ENCODE measurements at places on chromosomes 7 and 10. TPM values are rescaled to one million over a fixed set of nuclear protein-coding genes. Genes with fewer than 3 reads are reported as not detected.

Gene MEPCE
- 66.8 TPM for total RNA-seq

DNA sequence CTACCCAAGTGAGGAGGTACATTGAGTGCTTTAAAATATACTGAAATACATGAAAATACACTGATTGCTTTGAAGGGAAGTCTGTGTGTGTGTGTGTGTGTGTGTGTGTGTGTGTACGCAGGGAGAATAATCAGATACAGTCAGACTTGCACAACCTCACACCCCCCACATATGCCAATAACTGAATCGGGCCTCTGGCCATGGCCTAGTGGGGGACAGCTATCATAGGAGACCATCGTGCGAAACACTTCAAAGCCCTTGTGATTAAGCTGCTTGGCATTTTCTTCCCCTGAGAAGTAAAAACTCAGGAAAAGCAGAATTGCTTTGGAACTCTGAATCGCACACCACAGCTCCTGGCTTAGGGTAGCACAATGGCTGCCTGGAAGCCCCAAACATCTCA lies 135.1 kb downstream of the C10orf105 start:
- H3K36me3 ChIP-seq: no peaks in the 10 kb centered on the region
- peaks cover 2% of the 10 kb centered on the region for H3K27me3 ChIP-seq
- no peak for DNase-seq
- no peak overlapping the region for H3K27ac ChIP-seq
- no peaks in the 10 kb centered on the region for H3K4me1 ChIP-seq

Gene CLIP2
- 5.2 TPM for total RNA-seq

DNA sequence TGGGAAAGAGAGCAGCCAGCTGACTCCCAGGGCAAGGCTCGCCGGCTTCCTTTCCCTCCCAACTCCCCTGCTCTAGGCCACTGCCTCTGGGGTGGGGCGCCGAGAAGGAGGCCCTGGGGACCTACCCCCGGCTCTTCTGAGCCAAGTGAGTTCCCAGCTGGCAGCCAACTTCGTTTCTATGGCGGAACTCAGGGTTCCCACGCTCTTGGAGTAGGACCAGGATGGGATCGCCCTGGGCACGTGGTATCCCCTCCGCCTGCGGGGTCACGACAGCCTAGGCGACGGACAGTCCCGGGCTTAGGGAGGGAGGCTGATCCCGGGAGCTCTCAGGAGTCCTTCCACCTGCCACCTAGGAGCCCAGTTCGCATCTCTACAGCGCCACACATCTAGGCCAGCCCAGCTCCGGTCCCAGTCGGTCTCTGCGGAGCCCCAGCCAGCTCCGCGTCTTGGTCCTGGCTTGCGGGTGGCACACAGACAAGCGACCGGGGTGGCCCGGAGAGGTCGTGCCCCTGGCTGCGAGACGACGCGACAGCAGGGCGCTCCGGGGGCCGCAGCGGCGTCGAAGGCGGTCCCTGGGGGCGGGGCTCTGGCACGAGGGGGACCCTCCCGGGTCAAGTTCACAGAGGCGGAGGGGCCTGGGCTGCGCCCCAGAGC lies 20.5 kb upstream of the GATA3 start:
- H3K27ac ChIP-seq: no peak overlapping the region
- peaks cover 27% of the 10 kb centered on the region for H3K4me1 ChIP-seq
- H3K36me3 ChIP-seq: peaks cover 13% of the 10 kb centered on the region
- H3K27me3 ChIP-seq: peaks cover 64% of the 10 kb centered on the region

Gene BPGM
- total RNA-seq: 25.1 TPM

GRCh38 chr10:70137135-70137534 lies 4.5 kb upstream of the AIFM2 start:
- H3K36me3 ChIP-seq: no peaks in the 10 kb centered on the region
- peaks cover 17% of the 10 kb centered on the region for H3K4me1 ChIP-seq
- H3K4me3 ChIP-seq: no peak overlapping the region

DNA sequence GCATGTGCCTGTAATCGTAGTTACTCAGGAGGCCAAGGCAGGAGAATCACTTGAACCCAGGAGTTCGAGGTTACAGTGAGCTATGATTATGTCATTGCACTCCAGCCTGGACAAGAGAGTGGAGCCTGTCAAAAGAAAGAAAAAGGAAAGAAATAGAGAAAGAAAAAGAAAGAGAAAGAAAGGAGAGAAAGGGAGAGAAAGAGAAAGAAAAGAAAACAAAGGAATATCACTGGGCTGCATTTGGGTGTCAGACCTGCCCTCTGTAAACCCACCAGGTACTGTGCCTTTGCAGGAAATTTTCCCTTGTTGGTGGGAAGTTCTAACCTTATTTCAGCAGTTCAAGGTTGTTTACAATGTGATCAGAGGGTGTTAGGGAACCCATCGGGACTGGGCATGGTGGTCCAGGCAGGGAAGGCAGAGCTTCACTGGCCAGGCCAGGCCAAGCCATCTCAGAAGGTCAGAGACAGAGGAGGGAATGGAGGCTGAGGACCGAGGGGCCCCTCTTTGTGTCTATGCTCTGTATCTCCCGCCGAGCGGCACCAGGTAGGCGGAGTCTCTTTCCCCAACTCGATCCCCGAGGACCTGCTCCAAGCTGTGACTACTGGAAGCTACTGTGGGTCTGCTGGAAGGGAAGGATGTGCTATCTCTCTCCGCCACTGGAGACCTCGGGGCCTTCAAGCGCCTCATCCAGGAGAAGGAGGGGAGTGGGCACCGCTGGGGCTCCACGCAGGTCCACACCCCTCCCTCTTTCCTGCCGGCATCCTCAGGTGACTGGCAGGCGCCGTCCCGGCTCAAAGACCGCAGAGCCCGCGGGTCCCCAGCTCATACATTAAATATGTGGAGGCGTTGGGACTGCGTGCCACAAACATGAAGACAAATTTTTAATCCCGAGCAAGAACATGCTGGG lies 15.2 kb upstream of the KAZALD1 start:
- H3K4me3 ChIP-seq: no peak overlapping the region
- H3K4me1 ChIP-seq: peaks cover 32% of the 10 kb centered on the region
- no peaks in the 10 kb centered on the region for H3K36me3 ChIP-seq
- no peak overlapping the region for H3K27ac ChIP-seq
- H3K27me3 ChIP-seq: peaks cover 58% of the 10 kb centered on the region
- DNase-seq: no peak

Gene PIP
- not detected for total RNA-seq

Gene LIPF
- not detected for total RNA-seq

DNA sequence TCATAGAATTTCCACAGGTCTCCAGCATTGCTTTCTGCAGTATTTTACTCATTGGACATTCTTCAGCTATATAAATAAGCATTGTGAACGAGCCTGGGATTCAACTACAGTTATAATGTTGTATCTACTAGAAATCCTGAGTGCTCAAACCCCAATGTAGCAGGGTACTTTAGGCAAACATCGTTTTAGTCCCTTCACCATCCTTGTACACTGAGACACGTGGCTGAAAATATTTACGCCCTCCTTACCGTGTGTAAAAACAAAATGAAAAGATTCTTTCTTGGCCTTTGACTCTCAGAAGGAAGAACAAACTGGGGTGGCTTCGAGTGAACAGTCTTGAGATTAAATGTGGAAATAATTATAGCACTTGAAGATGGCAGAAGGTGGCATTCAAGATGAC lies 25.2 kb downstream of the CDK6 start:
- peaks cover 8% of the 10 kb centered on the region for H3K36me3 ChIP-seq
- H3K27me3 ChIP-seq: no peaks in the 10 kb centered on the region
- no peak overlapping the region for H3K27ac ChIP-seq
- H3K4me1 ChIP-seq: peaks cover 40% of the 10 kb centered on the region
- no peak overlapping the region for H3K4me3 ChIP-seq
- no peak for DNase-seq

Gene OR9A2
- total RNA-seq: not detected

DNA sequence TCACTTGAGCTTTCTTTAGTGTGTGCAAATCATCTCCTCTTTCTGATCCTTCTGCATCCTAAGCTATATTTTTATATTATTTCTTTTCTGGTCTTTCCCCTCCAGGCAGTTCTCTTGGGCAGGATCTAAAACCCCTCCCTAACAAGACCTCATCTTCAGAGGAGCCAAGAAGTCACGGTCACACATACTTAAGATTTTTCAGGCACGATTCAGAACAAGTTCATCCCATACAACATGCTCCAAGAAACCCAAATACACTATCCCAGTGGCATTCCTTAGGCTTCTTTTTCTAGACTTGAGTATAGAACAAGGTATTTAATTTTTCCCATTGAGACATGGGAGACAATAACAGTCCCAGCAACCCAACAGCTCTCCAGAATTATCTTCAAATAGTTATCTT lies 1251.5 kb downstream of the DNAJB9 start:
- H3K4me1 ChIP-seq: no peaks in the 10 kb centered on the region
- no peaks in the 10 kb centered on the region for H3K27me3 ChIP-seq
- H3K27ac ChIP-seq: no peak overlapping the region
- no peak overlapping the region for H3K4me3 ChIP-seq
- peaks cover 10% of the 10 kb centered on the region for H3K36me3 ChIP-seq

GRCh38 chr10:20975236-20975635 lies 78.1 kb upstream of the NEBL start:
- DNase-seq: no peak
- H3K27me3 ChIP-seq: no peaks in the 10 kb centered on the region
- no peaks in the 10 kb centered on the region for H3K36me3 ChIP-seq

DNA sequence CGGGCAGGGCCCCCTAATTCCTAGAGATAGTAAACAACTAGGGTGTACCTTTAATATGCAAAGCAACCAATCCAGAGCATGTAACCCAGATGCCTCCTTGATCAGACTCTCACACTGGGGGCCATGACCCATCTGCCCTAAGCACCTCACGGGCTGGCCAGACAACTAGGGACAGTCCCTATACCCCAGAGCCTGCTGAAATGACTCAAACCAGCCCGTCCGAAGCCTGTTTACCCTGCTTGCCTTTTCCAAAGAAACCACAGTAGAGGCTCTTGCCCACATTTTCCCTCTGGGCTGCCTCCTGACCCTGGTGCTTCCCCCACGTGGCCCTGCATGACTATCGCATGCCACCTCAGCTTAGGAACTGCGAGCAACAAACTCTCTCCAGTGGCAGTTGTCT lies 46.2 kb downstream of the RGS10 start:
- H3K4me3 ChIP-seq: peak overlapping the region; percentile 42
- no peaks in the 10 kb centered on the region for H3K27me3 ChIP-seq
- H3K36me3 ChIP-seq: peaks cover 27% of the 10 kb centered on the region
- no peak for DNase-seq

Gene HECW1
- total RNA-seq: not detected

Gene PON1
- total RNA-seq: not detected

- no peaks in the 10 kb centered on the region for H3K36me3 ChIP-seq
- DNase-seq: no peak
- peaks cover 2% of the 10 kb centered on the region for H3K4me1 ChIP-seq
- peaks cover 34% of the 10 kb centered on the region for H3K27me3 ChIP-seq
- no peak overlapping the region for H3K4me3 ChIP-seq
Observed at GRCh38 chr10:118110750-118111149, 64.0 kb upstream of the RAB11FIP2 start.

DNA sequence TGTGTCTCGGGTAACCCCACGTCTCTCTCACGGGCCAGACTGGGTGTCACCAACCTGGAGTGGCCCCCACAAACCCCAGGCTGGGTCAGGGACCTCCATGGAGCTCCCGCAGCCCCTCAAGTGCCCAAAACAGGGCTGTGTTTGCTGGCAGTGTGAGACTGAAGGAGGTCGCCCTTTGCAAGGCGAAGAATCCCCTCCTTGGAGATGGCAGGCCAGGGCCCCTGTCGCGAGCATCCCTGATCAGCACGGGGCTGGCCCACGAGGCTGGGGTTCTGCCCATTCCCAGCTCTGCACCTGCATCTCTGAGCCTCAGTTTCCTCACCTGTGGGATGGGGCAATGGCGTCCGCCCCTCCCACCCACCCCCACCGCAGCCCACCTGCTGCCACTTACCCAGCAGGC lies 62.4 kb downstream of the SLC29A4 start:
- DNase-seq: no peak
- peaks cover 8% of the 10 kb centered on the region for H3K4me1 ChIP-seq
- H3K27me3 ChIP-seq: no peaks in the 10 kb centered on the region
- peaks cover 49% of the 10 kb centered on the region for H3K36me3 ChIP-seq

DNA sequence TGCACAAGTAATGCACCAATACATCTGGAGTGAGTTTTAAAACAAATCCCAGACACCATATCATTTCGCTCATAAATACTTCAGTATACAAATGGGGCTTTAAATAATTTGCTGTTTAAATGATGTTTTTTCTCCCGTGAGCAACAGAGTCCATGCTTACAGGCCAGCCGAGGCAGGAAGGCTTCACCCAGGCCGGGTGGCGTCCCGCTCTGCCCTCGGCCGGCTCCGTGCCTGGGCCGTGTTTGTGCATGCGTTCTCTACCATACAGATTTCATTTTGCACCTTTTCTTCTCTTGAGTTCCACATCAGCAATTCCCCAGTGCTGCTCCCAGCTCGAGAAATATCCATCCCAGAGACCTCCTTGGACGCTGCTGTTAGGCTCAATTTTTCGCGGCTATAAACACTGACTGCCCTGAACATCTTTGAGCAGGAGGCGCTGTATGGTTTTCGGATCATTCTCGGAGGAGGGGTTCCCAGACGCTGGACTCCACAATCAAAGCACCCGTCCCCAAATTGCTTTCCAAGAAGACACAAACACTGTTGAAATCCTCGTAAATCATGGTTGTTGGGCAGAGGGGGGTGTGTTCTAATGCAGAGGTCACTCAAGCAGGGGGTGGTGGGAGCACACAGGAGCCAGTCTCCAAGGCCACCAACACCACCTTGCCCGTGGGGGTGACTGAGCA lies 91.6 kb downstream of the MICALL2 start:
- peak overlapping the region; percentile 7 for H3K4me3 ChIP-seq
- H3K36me3 ChIP-seq: peaks cover 5% of the 10 kb centered on the region
- DNase-seq: no peak
- H3K27ac ChIP-seq: no peak overlapping the region
- H3K27me3 ChIP-seq: peaks cover 60% of the 10 kb centered on the region
- H3K4me1 ChIP-seq: no peaks in the 10 kb centered on the region

GRCh38 chr10:13139676-13140075 lies 21.7 kb upstream of the MCM10 start:
- DNase-seq: no peak
- H3K27ac ChIP-seq: no peak overlapping the region
- H3K4me3 ChIP-seq: no peak overlapping the region

GRCh38 chr7:101180130-101180755 lies at the start of gene NAT16:
Gene NAT16 (minus strand): TSS chr7:101180293. CDS start chr7:101174807, 5,486 bp downstream.
- peaks cover 8% of the 10 kb centered on the region for H3K36me3 ChIP-seq
- peak within 1 kb of the TSS; percentile 47 for H3K4me3 ChIP-seq
- no peak for DNase-seq

- H3K36me3 ChIP-seq: no peaks in the 10 kb centered on the region
- H3K4me1 ChIP-seq: no peaks in the 10 kb centered on the region
- H3K27ac ChIP-seq: no peak overlapping the region
- H3K27me3 ChIP-seq: no peaks in the 10 kb centered on the region
Observed at GRCh38 chr7:152480664-152481063, 44.9 kb upstream of the KMT2C start.

Gene ADCK2
- 17.1 TPM for total RNA-seq

Gene CARD11
- 109 TPM for total RNA-seq

DNA sequence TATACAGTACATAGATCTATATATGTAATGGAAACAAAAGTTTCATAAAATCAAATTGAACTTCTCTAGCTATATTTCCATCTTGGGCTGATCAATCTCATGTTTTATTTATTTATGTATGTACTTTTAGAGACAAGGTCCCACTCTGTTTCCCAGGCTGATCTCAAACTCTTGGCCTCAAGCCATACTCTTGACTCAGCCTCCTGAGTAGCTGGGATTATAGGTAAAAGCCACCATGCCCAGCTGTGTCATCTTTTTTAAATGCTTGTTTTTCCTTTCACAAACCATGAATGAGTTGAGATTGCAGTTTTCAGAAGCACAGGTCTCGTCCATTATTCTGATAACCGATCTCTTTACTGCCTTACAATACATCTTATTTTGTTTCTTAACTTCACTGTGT lies 400.9 kb downstream of the KCNMA1 start:
- H3K4me3 ChIP-seq: no peak overlapping the region
- DNase-seq: no peak
- H3K4me1 ChIP-seq: no peaks in the 10 kb centered on the region
- no peak overlapping the region for H3K27ac ChIP-seq
- no peaks in the 10 kb centered on the region for H3K36me3 ChIP-seq
- no peaks in the 10 kb centered on the region for H3K27me3 ChIP-seq
